ENCODE measurements at places on chromosomes 12 and 14.

GRCh38 chr14:38309522-38310277 is 53.8 kb upstream of the CLEC14A start:
- no peaks in the 10 kb centered on the region for H3K27me3 ChIP-seq
- DNase-seq: no peak
- no peaks in the 10 kb centered on the region for H3K4me1 ChIP-seq

GRCh38 chr14:58150243-58150805 is 1.7 kb downstream of the ARMH4 start:
- peaks cover 11% of the 10 kb centered on the region for H3K4me1 ChIP-seq
- no peak overlapping the region for H3K4me3 ChIP-seq
- H3K36me3 ChIP-seq: no peaks in the 10 kb centered on the region

- H3K4me3 ChIP-seq: no peak overlapping the region
- H3K27me3 ChIP-seq: no peaks in the 10 kb centered on the region
- peaks cover 26% of the 10 kb centered on the region for H3K4me1 ChIP-seq
- no peak overlapping the region for H3K27ac ChIP-seq
These were observed 111.1 kb upstream of the RAP1B start for GRCh38 chr12:68499616-68500015.

- H3K4me1 ChIP-seq: no peaks in the 10 kb centered on the region
- no peak overlapping the region for H3K4me3 ChIP-seq
- no peak for DNase-seq
These were observed 8.9 kb downstream of the PYGL start for GRCh38 chr14:50935126-50936015.

DNA sequence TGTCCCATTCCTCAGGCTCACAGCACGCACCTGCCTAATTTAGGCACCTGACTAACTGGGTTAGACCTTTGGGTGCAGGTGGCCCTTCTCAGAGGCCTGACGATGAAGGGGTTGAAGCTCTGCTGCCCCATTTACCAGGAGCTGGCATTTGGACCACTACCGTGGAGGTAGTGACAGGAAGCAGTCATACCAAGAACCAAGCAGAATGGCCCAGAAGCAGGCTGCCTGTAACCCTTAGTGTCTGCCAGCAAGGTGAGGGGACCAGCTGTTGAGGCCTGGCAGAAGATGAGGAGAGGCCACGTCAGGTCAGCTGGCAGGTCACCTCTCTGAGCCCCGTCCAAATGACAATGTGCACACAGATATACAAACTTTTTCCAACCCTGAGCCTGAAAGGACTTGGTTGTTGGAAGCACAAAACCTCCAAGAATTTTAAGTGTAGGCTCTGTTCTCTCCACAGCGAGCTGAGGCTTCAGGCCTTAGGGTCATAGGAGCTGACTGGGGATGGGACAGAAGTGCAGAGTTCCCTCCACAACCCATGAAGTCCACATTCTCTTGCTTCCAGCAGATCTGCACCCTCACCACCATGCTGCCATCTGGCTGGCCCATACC is 23.1 kb downstream of the VASH1 start:
- H3K27ac ChIP-seq: no peak overlapping the region
- H3K4me3 ChIP-seq: no peak overlapping the region
- peaks cover 14% of the 10 kb centered on the region for H3K36me3 ChIP-seq
- no peak for DNase-seq
- H3K4me1 ChIP-seq: peaks cover 5% of the 10 kb centered on the region

GRCh38 chr14:36713960-36714703 is 52.5 kb downstream of the PAX9 start:
- H3K36me3 ChIP-seq: no peaks in the 10 kb centered on the region
- no peak for DNase-seq
- H3K27ac ChIP-seq: no peak overlapping the region
- no peak overlapping the region for H3K4me3 ChIP-seq
- H3K4me1 ChIP-seq: no peaks in the 10 kb centered on the region

- peaks cover 8% of the 10 kb centered on the region for H3K4me1 ChIP-seq
- H3K27me3 ChIP-seq: peaks cover 13% of the 10 kb centered on the region
- peaks cover 4% of the 10 kb centered on the region for H3K36me3 ChIP-seq
- H3K4me3 ChIP-seq: no peak overlapping the region
These were observed 1.9 kb downstream of the LRRK2 start for GRCh38 chr12:40226705-40227104.
